ENCODE measurements at places on chromosomes 4 and X.

GRCh38 chr4:76904646-76905190, 6.8 kb upstream of the SOWAHB start:
- no peak for DNase-seq

DNA sequence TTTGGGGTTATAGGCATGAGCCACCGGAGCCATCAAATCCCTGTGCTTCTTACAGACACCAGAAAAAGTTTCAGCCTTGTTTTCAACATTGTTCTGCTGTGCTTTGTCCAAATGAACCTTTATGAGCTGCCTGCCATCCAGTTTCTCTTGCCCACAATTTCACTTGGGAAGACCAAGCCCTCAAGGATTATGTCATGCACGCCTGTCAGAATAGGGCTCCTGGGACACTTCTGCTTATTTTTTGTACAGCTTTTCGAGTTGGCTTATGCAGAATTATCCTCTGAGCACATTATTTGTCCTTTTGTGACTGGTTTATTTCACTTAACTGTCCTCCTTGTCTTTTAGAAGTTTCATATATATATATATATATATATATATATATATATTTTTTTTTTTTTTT, 16.2 kb downstream of the UBE2K start:
- no peak for DNase-seq

DNA sequence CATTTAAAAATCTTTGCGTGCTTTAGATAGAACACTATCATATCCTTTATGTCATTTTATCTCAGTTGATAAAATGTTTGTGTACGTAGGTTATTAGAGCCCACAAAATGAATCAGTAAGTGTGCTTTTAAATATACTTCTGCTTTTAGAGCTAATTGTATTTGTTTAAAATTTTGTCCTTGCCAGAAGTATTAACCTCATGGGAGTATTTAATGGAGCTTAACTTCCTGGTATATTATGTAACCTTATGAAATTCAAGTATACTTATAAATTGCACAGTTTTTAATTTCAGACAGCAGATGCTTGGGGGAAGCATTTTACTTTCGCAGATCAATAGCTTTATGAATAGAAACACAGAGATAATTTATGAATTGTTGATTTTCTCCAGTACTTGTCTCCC, 90.2 kb downstream of the DIPK2B start:
- no peak for DNase-seq

GRCh38 chrX:56564164-56564885, 898 bp downstream of the UBQLN2 start:
- DNase-seq = no peak

- no peak for DNase-seq
These were observed 23.1 kb upstream of the BMP2K start for GRCh38 chr4:78753091-78753490.

GRCh38 chrX:109936114-109936513, 66.8 kb upstream of the TMEM164 start:
- no peak for DNase-seq

GRCh38 chr4:73103799-73104503, 34.4 kb upstream of the COX18 start:
- no peak for DNase-seq

DNA sequence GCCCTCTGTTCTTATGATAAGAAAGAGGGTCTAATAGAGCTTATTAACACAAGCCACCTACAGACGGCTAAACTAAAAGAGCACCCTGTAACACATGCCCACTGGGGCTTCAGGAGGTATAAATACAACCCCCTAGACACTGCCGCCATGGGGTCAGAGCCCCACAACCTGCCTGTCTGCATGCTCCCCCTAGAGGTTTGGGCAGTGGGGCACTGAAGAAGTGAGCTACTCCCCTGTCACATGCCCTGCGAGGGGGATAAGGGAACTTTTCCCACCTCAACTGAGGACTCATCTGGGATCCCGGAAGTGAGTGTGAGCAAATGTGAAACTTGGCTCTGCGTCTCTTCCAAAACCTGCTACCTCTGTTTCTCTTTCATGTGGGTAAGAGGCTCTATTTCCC, 334.5 kb downstream of the ADAM29 start:
- DNase-seq = no peak
